ENCODE measurements at places on chromosomes 5 and 9. TPM values are rescaled to one million over a fixed set of nuclear protein-coding genes. Genes with fewer than 3 reads are reported as not detected.

The SPATA31D4 gene
- total RNA-seq = not detected

The IGFBPL1 gene
- 1.4 TPM for total RNA-seq

The NEUROG1 gene
- not detected for total RNA-seq

The OR1J2 gene
- not detected for total RNA-seq

The CAPSL gene
- not detected for total RNA-seq

The SMAD5 gene
- 59.4 TPM for total RNA-seq

The UBE2QL1 gene
- 5.0 TPM for total RNA-seq

The C5orf46 gene
- total RNA-seq = not detected

The LRRC70 gene
- 2.8 TPM for total RNA-seq

DNA sequence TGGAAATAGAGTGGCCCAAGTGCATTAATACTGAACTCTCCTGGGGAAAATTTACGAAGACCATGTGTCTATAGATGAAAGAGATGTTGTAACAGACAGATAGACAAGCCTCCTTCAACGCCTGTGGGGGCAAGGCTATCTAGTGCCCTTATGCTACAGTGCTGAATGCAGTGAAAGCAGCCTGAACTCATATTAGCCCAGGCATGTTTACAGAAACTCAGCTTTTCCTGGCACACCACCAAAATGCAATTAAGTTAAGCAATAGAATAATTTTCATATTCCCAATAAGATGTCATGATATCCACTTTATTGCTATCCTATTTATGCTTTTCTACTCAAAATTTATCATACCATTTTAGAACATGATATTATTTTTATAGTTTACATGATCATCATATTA, 277.0 kb downstream of the DIRAS2 start:
- DNase-seq = no peak

- DNase-seq = no peak
These were observed 55.2 kb upstream of the ACTBL2 start for GRCh38 chr5:57537811-57538210.

GRCh38 chr5:74822288-74822687, 43.9 kb downstream of the FAM169A start:
- no peak for DNase-seq

GRCh38 chr5:43190755-43191603, 1.0 kb upstream of the NIM1K start:
- DNase-seq = no peak

- no peak for DNase-seq
These were observed 34.3 kb downstream of the DNAH5 start for GRCh38 chr5:13910201-13910600.

- no peak for DNase-seq
These were observed 16.6 kb downstream of the FYB1 start for GRCh38 chr5:39202597-39203274.

GRCh38 chr5:135133698-135134515, 99.9 kb upstream of the PITX1 start:
- DNase-seq = no peak

GRCh38 chr9:115980976-115981375, 172.6 kb upstream of the PAPPA start:
- no peak for DNase-seq

GRCh38 chr5:122434205-122434970, 122.4 kb downstream of the SNCAIP start:
- DNase-seq = no peak

DNA sequence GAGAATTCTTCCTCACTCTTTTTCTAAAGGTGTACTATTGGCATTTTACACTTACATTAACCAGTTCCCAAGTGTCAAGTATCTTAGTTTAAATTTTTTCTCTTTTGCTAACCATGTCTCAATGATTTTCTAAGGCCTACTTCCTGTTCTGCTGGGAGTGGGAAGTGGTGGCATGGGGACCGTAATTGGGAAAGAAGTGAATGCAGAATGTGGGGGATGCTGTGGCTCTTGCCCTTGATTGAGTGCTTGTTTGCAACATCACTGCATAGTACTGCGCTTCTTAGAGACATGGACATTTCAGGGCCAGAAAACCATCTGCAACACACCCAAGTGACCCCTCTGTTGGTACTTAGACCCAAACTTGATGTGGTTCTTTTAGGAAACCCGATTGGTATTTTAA, 32.8 kb downstream of the MRRF start:
- DNase-seq = no peak

DNA sequence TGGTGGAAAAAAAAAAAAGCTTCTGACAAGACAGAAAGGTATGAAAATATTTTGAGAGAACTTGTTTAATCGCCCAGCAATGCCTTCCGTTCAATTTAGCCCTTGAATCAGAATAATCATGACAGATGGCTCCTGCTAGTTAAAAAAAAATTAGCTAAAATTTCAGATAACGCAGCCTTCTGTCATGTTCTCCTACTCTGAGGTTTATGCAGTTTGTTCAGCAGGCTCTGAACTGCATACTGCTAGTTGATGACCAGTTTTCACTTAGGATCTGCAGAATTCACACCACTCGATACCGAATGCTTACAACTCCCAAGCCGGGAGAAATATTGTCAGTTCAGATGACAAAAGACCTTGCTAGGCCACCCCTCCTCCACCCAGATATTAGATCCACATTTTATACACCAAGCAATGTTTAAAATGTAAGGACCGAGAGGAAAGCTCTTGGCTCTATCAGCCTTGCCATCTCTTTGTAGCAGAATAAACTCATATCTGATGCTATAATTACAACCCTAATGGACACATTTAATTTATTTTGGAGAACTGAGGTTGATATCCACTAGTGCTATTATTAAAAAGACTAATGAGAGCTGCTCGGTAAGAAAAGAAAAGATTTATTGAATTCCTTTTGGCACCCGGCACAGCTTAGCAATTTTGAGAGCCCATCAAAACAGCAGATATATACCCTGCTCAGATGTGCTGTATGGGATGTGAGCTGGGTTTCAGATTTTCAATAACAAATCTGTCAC, 322.8 kb downstream of the GLIS3 start:
- DNase-seq = no peak

- no peak for DNase-seq
These were observed 73.6 kb downstream of the ZNF474 start for GRCh38 chr5:122202952-122203351.

DNA sequence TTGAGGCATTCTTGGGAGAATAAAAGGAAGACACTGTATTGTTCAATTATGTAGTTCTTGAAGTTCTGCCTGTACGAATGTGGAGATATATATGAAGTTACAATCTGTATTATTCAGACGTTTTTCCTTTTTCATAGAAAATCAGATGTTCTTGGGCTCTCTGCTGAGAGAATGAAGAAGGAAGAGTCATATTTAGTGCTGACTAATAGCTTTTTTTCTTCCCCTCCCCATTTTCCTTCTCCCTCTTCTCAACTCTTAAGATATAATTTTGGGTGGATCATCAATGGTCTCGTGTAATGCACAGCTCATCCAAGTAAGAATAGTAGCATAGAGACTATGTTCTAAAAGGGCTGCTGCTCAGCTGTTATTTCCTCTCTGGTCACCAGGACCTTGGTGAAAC, 23.0 kb upstream of the FBXL7 start:
- DNase-seq = no peak

DNA sequence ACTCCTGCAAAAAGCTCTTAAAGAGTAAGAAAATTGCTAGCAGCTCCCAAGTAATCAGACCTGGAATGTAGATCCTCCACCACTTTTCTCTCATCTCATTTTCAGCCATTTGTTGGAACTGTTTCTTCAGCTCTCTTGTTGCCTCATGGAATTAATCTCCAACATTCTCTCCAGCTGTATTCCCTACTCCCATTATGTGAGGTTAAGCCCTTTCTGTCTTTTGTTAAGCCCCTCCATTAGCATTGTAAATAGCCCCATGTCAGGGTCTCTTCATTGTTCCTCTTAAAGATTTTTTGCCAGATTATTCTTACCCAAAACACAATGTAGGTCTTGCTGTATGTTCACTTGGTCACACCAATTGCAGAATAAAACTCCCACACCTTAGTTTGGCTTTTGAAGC, 119.8 kb downstream of the PLPPR1 start:
- DNase-seq = no peak

- no peak for DNase-seq
These were observed 388.0 kb upstream of the ZNF608 start for GRCh38 chr5:125134216-125135081.

DNA sequence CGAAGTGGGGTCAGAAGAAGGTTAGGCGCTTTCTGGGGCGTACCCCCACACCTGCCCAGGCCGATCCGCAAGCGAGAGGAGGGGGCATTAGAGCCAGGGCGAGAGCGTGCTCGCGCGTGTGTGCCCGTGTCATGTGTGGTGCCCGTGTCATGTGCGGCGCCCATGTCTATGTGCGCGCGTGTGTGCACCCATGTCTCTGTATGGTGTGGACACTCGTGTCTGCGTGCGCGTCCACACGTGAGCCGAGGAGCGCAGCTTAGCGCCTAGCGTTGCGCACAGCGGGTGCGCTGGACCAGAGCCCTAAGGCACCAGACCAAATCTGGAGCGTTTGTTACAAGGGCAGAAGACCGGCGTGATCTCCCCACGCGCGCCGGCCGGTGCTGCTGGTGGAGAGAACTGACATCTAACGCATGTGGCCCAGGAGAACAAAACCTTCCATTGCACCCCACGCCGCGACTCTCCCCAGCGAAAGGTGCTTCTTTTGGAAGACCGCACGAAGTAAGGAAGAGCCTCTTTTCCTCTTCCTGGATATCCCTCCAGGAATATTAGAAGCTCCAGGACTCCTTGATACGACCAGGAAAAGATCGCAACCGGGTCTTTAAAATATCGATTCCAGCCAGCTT, 644 bp downstream of the NIM1K start:
- DNase-seq = peak; percentile 73

DNA sequence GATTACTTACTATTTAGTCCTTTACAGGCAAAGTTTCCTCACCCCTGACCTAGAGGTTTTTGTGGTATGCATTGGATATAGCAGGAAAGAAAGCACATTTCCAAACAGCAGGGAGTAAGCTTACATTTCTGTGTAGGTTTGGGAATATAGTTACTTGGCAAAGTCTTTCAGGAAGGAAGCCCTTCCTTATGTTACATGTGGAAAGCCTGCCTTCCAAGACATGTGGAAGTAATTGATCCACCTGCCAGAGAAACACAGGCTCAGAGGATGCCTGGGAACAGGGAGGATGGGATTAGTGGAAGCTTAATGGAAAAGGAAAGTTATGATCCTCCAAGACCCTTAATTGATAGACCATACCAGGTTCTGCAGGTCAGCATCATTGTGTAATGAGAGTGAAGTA, 87.3 kb upstream of the PPP1R2B start:
- DNase-seq = no peak

DNA sequence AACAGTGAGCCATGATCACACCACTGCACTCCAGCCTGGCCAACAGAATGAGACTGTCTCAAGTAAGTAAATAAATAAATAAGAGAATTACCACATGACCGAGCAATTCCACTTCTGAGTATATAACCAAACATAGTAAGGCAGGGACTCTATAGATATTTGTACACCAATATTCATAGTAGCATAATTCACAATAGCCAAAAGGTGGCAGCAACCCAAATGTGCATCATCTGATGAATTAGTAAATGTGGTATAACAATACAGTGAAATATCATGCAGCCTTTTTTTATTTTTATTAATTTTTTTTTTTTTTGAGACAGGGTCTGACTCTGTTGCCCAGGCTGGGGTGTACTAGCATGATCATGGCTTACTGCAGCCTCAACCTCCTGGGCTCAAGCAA, 33.1 kb downstream of the ALDH7A1 start:
- no peak for DNase-seq

DNA sequence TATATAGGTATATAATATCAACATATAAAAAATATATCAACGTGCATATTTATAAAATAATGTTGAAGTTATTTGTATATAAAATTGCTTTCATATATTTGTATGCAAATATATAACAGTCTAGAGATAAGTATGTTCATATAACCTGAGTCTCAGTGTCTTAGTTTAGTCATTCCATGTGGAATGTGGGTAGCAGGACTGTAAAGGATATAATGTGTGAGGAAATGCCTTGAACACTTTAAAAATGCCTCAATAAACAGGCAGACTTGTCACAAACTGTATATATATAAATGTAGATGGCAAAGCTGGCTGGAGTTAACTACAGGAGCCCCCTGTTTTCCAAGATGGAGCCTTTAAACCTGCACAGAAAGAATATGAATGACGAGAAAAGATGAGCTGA, 48.4 kb downstream of the CCDC125 start:
- DNase-seq = no peak

DNA sequence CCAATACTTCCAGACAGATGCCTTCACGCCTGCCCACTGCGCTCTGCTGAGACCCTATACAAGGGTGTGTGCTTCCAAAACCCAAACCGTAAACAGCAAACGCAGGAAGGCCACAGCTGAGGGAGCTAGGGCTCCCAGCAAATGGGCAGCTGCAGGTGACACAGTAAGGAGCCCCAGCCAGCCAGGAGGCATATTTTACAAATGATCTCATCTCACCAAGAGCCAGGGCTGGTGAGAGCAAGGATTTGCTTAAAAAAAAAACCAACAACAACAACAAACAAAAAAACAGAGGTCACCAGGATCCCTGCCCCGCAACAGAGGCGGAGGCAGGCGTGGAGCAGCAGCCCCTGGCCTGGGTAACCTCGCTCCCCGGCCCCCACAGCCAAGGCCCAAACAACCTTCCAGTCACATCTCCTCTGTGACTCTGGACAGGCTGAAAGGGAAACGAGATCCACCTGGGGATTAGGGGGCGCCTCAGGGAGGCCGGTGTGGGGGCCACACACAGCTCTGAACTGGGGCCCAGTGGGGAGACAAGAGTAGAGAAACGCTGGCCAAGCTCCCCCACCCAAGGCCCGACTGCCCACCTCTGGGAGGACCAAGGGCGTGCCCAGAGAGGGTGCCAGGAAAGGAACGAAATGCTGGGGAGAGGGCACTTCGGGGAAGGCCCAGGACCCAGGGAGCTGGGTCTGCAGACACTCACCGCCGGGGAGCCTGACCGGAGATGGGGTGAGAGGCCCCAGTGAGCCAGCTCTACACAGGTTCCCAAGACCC, 3.3 kb downstream of the NACC2 start:
- no peak for DNase-seq

DNA sequence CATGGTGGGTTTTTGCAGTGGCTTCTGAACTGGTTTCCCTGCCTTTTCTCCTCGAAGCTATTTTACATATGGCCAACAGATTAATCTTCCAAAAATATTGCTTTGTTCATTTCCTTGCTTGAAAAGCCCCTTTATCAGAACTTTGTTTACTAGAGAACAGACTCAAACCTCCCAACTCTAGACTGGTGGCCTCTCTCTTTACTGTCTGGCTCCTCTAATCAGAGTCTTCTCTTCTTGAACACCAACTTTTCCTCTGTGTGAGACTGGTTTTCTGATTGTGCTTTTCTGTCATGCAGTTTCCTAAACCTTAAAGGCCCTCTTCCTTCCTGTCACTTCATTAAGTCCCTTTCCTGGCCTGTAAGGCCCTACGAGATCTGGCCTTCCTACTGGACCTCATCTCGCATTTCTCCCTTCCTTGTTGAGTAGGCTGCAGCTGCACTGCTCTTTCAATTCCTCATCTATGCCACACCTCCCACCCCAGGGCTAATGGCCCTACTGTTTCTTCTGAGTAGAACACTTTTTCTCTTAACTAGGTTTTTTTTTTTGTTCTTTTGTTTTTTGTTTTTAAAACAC, 5.7 kb downstream of the C9orf43 start:
- DNase-seq = no peak

GRCh38 chr9:122092611-122093506, at the start of gene TTLL11:
Gene TTLL11 (minus strand): TSS chr9:122093308. CDS start chr9:122093148, 160 bp downstream.
- DNase-seq = peak; percentile 99

- DNase-seq = peak; percentile 74
These were observed 38.9 kb upstream of the DAB2IP start for GRCh38 chr9:121612511-121612998.

- DNase-seq = no peak
These were observed 123.3 kb upstream of the ERCC6L2 start for GRCh38 chr9:95752129-95752731.

Measured in sigmoid colon (tissue), 7 donors.